BJ (cell line): ENCODE measurements at places on chromosomes 3 and 15.

DNA sequence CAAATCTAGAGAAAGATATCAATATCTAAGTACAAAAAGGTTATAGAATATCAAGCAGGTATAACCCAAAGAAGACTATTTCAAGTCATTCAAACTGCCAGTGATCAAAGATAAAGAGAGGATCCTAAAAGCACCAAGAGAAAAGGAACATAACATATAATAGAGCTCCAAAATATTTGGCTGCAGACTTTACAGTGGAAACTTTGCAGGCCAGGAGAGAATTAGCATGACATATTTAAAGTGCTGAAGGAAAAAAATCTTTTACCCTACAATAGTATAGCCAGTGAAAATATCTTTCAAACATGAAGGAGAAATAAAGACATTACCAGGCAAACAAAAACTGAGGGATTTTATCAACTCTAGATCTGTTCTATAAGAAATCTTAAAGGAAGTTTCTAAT is 254.3 kb upstream of the ARHGEF26 start:
- DNase-seq = no peak

- DNase-seq = no peak
These were observed 63.0 kb downstream of the CPN2 start for GRCh38 chr3:194287977-194288706.

DNA sequence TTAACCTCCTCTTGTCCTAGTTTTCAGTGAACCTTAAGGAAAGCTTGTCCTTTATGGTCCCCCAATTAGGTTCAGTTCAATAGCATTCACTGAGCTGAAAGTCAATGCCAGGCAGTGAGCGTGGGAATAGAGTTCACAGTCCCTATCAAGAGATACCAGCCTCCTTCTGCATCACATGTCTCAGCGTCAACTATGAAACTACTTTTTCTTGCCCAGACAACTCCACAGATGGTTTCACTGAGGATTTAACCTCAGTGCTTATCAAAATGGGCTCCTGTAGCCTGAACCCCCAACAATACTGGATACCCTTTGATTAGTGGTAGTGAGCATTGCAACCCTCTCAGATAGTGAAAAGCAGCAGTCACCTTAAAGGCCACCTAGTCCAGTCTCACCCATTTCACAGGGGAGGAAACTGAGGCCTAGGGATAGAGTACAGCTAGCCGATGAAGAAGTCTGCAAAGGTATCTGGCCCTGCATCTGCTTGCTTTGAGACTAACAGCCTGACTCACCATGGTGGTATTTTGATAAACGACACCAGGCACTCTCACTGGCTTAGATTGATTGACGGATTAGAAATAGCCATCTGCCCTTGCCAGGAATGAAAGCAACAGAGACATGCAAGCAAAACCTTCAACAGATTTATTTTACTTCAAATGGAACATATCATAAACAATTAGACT is 1.6 kb upstream of the UBA3 start:
- DNase-seq = no peak

DNA sequence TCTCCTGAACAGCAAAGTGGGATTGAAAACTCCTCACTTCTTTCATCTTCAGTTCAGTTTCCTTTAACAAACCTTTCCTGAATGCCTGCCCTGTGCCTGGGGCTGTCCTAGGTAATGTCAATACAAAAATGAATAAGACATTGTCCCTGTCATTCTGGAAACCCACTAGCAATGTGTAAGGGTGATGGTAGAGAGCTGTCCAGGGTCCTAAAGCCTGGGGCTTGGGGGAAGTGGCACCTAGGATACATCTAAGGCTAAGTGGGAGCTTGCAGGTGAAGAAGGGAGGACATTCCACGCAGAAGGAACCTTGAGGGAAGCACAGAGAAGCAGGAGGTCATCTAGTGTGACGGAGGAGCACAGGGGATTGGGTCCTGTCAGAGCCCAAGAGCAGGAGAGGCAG is 212.7 kb upstream of the PPP2R3A start:
- DNase-seq = no peak

- DNase-seq = no peak
These were observed 53.1 kb downstream of the LMCD1 start for GRCh38 chr3:8554696-8555095.

DNA sequence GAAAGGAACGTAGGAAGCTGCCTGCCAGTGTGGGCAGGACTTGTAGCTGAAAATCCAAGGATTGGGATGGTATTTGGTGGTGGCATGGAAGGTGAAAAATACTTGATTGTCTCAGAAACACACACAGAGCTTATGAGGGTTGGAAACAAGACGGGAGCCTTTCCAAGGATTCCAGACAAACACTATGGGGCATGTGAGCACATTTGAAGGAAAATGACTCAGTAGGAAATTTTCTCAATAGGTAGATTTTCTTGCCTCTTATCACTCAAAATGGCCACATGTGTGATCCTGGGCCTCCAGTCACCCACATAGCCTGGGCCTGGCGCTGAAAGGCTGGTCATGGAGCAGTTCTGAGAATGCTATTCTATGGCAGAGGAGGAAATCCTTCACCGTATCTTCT is 47.4 kb downstream of the CCNL1 start:
- no peak for DNase-seq

DNA sequence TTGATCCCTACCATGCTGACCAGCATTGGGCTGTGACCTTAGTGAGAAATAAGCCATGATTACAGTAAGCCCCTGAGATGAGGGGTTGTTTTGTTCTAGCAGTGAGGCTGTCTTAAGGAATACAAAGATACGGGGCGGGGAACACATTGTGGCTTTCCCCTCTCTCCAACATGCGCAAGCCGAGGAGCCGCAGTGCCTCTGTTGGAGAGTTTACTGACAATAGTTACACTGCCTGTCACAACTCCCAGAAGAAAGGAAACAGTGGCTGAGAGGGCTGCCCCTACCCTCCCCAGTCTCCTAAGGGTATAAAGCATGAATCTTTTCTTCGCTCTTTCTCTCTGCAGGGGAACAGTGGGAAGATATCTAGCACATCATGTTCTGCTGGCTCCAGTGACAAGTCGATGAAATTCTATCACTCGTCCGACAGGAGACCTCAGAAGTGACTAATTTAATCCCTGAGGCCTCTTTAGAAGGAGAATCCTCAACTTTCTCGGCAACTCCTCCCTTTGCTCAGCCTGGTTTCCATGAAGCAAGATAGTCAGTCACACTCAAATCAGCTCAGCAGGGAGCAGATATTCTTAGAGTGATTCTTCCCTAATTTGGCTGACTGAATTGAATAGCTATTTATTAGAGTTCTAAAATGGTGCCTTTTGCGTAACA is 409.0 kb upstream of the PROK2 start:
- peak; percentile 30 for DNase-seq

- no peak for DNase-seq
These were observed 18.4 kb downstream of the KLF13 start for GRCh38 chr15:31344823-31345605.

DNA sequence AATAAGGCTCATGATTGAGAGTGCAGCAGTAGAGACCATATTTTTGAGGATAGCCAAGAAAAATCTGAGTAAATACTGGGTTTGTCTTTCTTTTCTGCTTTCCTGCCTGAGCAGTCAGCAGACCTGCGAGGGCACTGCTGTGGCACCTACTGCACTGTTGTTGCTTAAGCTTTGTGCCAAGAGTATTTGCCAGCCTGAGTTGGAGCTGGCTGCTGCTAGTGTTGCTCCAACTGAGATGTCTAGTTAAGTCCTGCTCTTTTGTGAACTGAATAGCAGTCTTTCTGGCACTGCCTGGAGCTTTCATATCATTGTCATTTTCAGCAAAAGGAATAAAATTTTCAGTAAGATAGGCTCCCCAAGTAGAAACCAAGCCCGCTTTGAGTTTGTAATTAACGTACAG is 214.5 kb upstream of the P2RY1 start:
- DNase-seq = no peak

DNA sequence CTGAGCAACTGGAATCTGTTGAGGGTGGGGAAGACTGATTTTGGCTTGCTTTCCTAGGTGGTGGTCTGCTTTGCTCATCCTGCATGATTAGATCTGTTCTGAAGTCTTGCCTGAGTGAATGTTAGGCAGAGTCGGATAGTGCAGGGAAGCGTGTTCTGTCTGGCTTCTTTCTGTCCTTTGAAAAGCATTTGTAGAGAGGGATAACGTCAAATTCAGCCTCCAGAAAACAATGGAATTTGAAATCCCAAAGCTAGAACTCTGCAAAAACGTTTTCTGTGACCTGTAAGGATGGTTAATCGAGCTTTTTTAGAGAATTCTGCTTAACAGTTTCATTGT is 1.4 kb downstream of the GLCE start:
- DNase-seq = no peak

DNA sequence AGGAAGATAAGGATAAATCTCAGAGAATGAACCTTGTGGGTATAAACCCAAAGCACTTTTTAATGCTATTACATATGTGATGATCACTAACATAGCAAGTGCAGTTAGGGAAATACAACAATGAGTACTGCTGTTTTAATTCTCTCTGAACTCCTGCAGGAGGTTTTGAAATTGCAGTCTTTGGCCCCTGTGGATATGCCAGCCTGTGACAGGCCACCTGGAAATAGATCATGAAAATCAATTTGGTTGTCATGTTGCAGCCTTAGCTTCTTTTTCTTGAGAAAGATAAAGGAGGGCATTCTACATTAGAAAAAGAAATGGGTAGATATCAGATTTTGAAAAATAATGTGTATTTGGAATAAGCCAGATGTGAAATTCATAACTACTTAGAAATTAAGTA is 103.6 kb downstream of the RSRC1 start:
- no peak for DNase-seq

DNA sequence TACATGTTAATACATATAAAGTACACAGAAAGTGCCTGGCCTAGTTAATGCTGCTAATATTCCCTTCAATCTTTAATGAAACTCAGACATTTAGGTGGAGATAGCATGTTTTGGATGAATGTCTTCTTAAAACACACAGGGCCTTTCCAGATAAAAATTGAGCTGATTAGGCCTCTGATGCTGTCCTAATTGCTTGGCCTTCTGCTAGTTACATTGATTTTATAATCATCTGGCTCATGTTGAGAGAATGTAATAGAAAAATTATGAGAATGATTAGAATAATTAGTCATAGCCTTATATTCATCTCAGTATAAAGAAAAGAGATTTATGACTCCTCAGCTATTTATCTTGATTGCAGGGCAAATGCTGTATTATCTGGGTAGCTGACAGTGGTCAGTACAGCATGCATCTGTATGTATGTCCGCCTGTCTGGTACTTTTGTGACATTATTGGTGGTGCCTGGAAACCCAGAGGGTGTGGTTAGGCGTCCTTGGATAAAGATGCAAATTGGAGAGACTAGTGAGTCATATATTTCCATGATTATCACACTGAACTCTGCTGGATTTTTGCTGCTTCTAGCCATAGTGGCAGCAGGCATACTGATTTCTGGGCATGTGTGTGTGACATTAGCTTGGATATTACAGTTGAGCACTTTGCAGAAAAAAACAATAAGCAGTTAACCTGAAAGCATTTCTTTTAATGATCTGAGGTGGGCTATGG is 120.8 kb downstream of the FEZF2 start:
- no peak for DNase-seq

- no peak for DNase-seq
These were observed 203.9 kb downstream of the NR1D2 start for GRCh38 chr3:24149032-24149431.

DNA sequence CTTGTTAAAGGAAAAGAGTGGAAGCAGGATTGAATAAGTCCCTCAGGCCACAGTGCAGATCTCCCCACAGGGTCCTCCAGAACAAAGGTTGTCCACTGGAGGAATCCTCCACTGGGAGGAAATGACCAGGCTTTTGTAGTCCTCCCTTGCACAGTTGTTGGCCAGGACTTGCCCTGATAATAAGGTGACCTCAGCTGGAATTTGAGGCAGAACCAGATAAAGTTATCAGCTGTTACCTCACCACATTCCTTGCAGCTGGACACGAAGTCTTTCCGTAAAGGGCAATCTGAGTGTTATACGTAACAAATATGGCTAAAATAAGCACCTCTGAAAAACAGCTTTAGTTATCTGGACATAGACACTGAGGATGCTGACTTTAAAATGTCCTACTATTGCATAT is 83.5 kb upstream of the NAALADL2 start:
- DNase-seq = no peak

- peak; percentile 9 for DNase-seq
These were observed 6.3 kb downstream of the INSYN1 start for GRCh38 chr15:73746883-73747282.

DNA sequence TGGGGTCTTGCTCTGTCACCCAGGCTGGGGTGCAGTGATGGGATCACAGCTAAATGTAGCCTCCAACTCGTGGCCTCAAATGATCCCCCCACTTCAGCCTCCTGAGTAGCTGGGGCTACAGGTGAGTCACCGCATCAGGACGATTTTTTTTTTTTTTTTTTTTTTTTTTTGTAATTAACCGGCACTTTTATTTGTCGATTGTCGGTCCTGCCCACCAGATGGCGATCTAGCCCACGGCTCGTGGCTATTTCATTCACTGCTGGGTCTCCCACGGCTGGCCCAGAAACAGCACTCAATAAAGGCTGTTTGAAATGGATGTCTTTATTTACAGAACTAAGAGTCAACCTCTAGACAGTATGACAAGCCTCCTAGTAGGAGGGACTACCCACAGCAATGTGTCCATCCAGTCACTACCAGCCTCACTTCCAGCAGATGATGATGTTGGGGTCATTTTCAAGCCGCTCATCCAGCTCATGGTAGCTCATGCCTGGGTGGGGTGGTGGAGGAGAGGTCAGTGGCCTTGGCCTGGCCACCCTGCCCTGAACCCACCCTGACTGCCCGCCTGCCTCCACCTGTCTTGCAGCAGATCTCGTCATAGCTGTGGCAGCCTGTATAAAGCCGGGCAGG is 1.8 kb upstream of the ZMYND10 start:
- DNase-seq = no peak

DNA sequence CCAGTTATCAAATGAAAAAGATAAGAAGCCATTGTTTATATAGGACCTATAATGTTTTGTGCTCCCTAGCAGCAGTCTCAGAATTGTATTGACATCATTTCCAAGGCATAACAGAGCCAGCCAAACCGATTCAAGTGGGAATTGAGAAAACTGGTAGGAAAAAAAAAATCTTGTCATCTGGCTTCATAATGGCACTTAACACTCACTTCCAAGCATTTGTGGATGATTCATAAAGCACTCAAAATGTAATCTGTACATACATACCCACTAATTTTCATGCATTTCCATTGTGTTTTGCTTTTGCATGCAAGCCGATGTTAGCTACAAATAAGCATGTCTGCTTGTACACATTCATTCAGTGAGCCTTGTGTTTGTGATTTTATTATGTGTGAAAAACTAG is 18.6 kb upstream of the TRPC1 start:
- DNase-seq = no peak

DNA sequence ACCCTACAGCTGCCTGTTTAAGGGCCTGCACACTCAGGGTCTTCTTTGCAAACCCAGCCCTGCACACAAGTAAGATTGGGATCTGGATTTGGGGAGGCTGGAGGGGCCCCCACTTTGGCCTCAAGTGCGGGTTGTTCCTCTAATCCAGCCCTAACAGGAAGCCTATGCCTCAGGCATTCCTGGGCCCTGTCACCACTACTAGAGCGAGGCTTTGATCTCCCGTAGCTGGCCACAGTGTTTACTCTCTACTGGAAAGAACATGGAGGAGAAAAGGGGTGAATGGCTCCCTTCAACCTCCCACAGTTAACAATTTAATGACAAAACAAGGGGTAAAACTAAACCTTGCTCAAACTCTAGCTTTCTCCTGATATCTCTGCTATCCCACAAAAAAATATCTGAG is 48.4 kb downstream of the DZIP1L start:
- DNase-seq = no peak

- no peak for DNase-seq
These were observed 218 bp upstream of the TRPC1 start for GRCh38 chr3:142723665-142723967.
